Foreskin keratinocyte (primary cell): ENCODE measurements at places on chromosomes 3 and 15. TPM values are rescaled to one million over a fixed set of nuclear protein-coding genes. Genes with fewer than 3 reads are reported as not detected.

The RTP1 gene
- polyA plus RNA-seq: not detected in 2 replicates

The LRCH3 gene
- 7.0 and 10.9 TPM in 2 replicates for polyA plus RNA-seq

The CFAP100 gene
- not detected in 2 replicates for polyA plus RNA-seq

The ISLR gene
- polyA plus RNA-seq: not detected in 2 replicates
